SK-N-DZ (cell line): ENCODE measurements at places on chromosomes 13 and 19.

DNA sequence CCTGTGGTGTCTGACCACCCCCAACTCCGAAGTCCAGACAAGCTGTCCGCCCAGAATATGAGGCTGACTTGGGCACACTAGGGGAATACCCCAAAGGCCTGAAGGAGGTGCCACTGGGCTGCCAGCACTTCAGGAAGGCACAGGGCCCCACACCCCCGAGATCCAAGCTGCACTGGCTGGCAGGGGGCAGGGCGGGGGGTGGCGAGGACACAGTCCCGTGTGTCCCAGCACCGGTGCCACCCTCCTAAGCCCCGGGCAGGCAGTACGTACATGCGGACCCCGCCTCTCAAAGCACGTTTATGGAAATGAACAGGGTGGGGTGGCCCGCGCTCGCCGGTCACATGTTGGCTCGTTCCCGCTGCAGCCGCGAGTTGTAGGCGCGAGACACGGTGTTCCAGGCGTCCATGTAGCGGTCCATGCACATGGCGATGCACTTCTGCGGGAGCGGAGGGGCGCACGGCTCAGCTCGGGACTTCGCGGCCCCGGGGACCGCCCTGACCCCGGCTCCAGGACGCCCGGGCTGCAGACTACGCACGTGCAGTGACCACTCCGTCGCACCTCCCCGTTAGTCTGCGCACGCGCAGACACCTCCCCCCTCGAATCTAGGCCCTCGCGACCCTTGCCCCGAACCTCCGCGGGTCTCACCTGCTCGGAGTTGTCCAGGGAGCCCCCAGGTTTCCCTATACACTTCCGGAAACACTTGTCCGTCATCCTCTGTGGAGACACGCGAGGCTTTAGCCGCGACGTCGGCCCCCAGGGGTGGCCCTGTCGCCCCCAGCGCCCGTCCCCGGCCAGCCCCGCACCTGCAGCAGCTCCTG is 566 bp downstream of the TIMM13 start:
- peak; percentile 65 for DNase-seq

DNA sequence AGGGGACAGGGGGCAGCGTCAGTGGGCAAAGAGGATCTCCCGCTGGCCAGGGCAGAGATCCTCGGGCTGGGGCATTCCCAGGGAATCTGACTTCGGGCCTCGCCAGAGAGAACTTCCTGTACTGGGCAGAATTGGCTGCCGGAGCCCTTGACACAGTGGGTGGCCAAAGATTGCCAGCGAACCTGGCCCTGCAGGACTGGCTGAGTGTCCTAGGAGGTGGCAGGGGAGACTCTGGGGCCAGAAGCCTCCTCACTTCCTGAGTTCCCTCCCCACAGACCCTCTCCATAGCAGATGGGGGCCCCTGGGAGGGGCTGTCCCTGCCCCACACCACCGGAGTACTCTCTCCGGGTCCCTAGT is 19.3 kb downstream of the DPP9 start:
- DNase-seq: no peak

DNA sequence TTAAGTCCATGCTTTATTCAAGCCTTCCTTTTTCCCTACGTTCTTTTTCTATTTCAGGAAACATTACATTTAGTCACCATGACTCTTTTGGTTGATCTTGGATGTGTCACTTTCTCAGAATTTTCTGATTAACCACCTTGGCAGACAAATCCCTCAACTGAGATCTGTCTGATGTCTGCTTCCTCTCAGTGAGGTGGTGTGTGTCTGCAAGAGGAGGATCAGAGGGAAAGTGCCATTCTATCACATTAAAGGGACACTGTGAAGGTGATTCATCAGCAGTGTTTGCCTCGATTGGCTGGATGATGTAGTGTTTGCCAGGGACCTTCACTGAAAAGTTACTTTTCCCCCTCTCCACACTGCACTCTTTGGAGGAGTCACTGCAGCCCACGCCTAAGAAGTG is 3.0 kb upstream of the CCNP start:
- DNase-seq: no peak

GRCh38 chr19:2733930-2734588 is 5.8 kb downstream of the SLC39A3 start:
- DNase-seq: no peak

GRCh38 chr13:100045355-100045754 is 43.5 kb upstream of the PCCA start:
- DNase-seq: no peak

- no peak for DNase-seq
Observed at GRCh38 chr19:30328096-30328495, 44.1 kb upstream of the ZNF536 start.

- DNase-seq: no peak
Observed at GRCh38 chr13:44755872-44756271, 179.7 kb upstream of the TSC22D1 start.

- no peak for DNase-seq
Observed at GRCh38 chr13:38693641-38694040, 6.8 kb downstream of the FREM2 start.

GRCh38 chr19:4832776-4833175 is 1.3 kb upstream of the TICAM1 start:
- DNase-seq: no peak

DNA sequence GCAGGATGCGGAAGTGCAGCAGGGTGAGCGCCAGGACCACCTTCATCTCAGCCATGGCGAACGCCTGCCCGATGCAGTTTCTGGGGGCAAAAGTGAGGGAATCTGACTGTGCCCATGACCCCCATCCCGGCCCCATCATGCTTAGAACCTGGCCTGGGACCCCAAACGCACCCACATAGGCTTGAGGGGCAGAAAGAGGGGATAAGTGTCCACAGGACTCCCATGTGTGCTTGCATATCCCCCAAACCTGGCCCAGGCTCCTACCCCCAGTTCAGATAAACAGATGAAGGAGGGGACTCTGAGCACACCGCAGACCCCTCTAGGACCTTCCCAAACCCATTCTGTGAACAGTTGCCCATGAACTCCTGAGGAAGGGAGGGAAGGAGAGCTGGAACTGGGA is 16.0 kb upstream of the CYP4F2 start:
- no peak for DNase-seq

DNA sequence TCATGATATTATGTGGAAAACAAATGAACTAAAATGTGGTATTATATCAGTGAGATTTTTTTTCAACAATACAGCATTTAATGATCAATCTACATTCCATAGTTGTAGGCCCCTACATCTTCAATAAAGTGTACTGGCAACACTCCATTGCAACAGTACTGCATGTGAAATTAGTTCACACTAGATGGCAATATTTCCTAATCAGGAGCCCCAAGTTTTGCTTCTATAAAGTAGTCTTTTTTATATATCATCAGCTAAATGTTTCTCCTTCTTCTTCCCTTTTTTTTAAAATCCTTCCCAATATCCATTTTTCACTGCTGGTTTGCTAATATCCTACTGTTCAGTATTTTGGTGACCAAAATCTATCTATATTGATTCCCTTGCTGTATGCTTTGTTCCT is 528.3 kb upstream of the ATXN8OS start:
- DNase-seq: peak; percentile 35

- no peak for DNase-seq
Observed at GRCh38 chr13:46908501-46908900, 11.6 kb upstream of the HTR2A start.

- DNase-seq: peak; percentile 11
Observed at GRCh38 chr13:24270639-24271141, 38.7 kb upstream of the C1QTNF9 start.

DNA sequence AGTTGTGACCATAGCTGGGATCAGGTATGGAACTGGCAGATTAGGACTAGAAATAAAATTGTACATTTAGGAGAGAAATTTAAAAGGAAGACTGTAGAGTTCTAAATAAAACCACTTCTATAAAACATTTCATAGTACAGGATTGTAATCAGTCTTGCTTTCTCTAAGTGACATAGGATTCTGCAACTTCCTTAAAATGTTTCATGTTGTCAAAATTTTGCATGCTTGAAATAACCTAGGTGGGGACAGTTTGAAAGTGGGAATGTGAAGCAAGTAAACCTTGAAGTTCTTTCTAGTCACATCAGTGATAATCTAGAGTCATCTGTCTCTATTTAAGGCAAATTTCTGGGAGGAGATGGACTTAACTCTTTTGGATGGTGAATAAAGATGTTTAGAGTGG is 6.7 kb downstream of the TM9SF2 start:
- no peak for DNase-seq

DNA sequence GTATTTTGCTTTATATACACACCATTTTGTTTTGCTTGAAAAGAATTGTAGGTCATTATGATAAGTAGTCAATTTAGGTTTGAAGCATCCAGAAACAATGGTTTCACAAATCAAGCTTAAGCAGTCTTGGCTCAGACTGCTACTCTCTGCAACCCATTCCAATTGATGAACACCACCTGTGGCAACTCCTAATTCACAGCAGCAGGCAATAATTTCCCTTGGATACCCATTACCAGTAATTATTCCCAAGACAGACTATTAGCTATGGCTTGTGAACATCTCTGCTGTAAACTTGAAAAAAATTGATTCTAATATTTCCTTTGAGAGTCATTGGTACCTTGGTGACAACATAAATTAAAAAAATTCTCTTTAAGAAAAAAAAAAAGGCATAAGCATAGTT is 299.3 kb upstream of the SLITRK6 start:
- no peak for DNase-seq

DNA sequence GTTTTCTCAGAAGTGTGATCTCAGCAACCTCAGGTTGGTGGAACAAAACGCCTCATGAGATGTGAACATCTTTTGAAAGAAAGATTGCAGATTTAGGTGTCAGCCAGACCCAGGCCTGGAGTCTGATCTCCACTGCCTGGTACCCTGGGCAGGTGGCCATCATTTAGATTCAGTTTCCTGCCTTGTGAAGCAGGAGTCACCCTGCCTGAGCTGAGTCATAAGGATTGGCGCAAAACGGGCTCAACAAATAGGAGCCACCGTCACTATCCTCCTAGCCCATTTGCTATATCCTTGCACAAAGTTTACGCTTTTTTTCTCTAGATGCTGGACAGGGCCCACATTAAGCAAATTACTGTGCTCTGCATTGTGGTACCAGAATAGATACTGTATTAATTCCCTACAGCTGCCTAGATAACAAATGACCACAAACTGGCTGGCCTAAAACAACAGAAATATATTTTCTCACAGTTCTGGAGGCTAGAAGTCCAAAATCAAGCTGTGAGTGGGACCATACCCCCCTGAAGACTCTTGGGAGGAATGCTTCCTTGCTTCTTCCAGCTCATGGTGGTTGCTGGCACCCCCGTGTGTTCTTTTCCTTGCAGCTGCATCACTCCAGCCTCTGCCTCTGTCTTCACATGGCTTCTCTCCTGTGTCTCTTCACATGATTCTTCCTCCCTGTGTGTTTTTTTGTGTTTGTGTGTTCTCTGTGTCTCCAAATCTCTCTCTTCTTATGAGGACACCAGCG is 38.2 kb downstream of the TNFSF11 start:
- DNase-seq: no peak

GRCh38 chr13:89832827-89833226 is 1514.7 kb upstream of the MIR17HG start:
- DNase-seq: no peak

DNA sequence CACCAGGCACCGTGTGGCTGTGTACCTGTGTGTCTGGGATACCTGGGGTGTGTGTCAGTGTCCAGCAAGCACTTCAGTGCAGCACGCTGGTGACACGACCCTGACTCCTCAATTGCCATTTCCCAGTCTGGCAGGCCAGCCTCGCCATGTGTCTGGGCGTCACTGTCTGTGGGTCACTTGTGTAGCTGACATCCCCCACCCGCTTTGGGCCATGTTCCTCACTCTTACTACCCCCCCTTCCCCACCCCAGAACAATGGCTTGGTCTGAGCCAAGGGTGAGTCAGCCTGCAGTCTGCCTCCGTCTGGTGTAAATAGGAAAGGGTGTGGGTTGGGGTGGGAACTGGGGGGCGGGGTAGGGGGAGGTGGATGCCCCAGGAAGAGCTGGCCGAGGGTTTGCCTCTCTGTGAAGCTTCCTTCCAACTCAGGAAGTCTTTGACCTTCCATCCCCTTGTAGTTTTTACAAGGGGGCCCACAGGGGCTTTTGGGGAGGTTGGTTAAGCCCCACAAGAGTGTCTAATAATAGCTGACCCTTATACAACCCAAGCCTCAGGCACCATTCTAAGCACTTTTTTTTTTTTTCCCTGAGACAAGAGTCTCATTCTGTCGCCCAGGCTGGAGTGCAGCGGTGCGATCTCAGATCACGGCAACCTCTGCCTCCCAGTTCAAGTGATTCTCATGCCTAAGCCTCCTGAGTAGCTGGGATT is 17.6 kb downstream of the NOVA2 start:
- DNase-seq: no peak
